ENCODE measurements at places on chromosomes 5 and 9. TPM values are rescaled to one million over a fixed set of nuclear protein-coding genes. Genes with fewer than 3 reads are reported as not detected.

DNA sequence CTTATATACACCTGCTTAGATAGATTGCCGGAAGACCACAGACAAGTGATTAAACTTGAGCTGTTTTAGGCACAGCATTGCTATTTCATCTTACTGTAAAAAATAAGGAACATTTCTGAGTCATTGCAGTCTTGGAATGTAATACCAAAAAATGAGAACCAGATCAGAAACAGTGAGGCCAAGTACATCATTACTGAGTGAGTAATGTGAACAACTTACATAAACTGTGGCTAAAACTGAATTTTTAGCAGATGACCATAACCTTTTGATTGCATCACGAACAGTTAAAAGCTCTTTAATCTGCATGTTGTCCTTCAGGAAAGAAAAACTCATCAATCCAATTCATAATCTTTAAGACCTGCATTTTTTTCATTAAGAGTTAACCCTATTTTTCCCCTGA lies 157.1 kb upstream of the FGF10 start:
- H3K27ac ChIP-seq = no peak overlapping the region
- no peak overlapping the region for H3K4me3 ChIP-seq
- no peaks in the 10 kb centered on the region for H3K4me1 ChIP-seq

GRCh38 chr9:102855641-102856040 lies 139.5 kb upstream of the CYLC2 start:
- no peaks in the 10 kb centered on the region for H3K4me1 ChIP-seq
- H3K4me3 ChIP-seq = no peak overlapping the region
- DNase-seq = no peak
- H3K27me3 ChIP-seq = no peaks in the 10 kb centered on the region
- no peaks in the 10 kb centered on the region for H3K36me3 ChIP-seq

DNA sequence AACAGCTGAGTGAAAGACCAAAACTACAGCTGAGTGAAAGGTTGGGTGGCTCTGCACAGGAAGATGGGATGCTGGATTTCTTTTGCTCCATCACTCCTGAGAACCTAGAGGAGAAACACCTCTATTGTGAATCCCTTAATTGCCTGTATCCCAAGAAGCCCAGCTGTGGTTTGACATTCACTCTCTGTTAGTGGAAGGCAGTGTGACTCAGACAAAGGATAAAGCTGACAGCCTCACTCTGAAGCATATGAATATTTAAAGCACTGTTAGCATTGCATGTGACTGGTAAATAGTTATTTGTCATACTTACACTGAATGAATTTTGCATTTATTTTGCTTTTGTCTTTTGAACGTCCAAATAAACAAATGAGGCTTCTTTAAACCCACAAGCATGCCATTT lies 367.1 kb upstream of the RIOK2 start:
- no peaks in the 10 kb centered on the region for H3K4me1 ChIP-seq
- no peak overlapping the region for H3K27ac ChIP-seq
- no peak for DNase-seq
- no peak overlapping the region for H3K4me3 ChIP-seq
- H3K27me3 ChIP-seq = no peaks in the 10 kb centered on the region
- H3K36me3 ChIP-seq = no peaks in the 10 kb centered on the region

DNA sequence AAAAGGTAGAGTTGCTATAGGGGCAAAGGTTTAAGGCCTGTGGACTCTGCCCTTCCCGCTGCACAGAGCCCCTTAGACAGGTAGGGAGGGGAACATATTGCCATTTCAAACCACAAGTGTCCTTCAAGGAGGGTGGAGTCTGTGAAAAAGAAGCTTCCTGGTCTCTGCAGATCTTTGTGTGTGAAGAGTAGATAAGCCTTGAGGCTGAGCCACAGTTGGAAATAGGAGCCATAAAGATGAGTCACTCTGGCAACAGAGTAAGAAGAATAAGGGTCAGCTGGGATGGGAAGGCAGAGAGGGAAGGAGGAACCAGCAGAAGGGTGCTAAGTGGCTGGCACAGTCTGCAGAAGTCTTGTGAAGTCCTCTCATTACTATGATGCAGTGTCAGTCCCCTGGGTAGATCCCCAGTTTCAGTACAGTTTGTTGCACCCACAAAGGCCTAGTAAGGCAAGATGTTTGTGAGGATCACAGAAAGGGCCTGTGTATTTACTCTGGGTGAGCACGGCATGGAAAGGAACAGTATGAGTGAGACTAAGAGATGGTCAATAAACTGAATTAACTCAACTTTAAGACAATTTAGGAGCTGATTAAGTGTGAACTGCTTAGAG lies 18.1 kb downstream of the GRXCR2 start:
- H3K27me3 ChIP-seq = no peaks in the 10 kb centered on the region
- H3K36me3 ChIP-seq = no peaks in the 10 kb centered on the region
- peaks cover 18% of the 10 kb centered on the region for H3K4me1 ChIP-seq
- no peak overlapping the region for H3K27ac ChIP-seq

GRCh38 chr9:129487658-129488483 lies 133.0 kb downstream of the C9orf50 start:
- no peaks in the 10 kb centered on the region for H3K27me3 ChIP-seq
- peaks cover 10% of the 10 kb centered on the region for H3K4me1 ChIP-seq
- peak overlapping the region; percentile 56 for H3K4me3 ChIP-seq
- peak; percentile 79 for DNase-seq
- peak overlapping the region; percentile 97 for H3K27ac ChIP-seq
- H3K36me3 ChIP-seq = no peaks in the 10 kb centered on the region

GRCh38 chr5:96986450-96986849 lies 50.6 kb downstream of the LNPEP start:
- H3K36me3 ChIP-seq = peaks cover 13% of the 10 kb centered on the region
- peaks cover 6% of the 10 kb centered on the region for H3K4me1 ChIP-seq
- H3K27ac ChIP-seq = no peak overlapping the region
- H3K27me3 ChIP-seq = no peaks in the 10 kb centered on the region
- no peak for DNase-seq
- H3K4me3 ChIP-seq = no peak overlapping the region

DNA sequence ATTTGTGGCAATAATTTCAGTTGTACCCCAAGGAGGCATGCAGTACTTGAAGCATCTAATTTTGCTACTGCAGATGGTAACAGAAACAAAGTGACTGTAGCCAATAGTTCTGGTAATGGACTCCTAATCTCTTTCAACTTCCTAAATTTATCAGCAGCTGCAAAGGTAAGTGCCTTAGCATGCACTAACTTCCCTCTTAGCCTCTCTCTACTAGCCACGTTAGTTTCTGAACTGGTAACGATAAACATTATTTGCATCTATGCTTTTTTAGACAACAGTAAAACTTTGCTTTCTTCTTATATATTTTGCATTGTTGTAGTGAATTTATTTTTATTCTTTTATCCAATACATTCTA lies 6.2 kb upstream of the CKS2 start:
- no peak for DNase-seq
- H3K27me3 ChIP-seq = no peaks in the 10 kb centered on the region
- peak overlapping the region; percentile 50 for H3K4me3 ChIP-seq
- peaks cover 5% of the 10 kb centered on the region for H3K4me1 ChIP-seq

DNA sequence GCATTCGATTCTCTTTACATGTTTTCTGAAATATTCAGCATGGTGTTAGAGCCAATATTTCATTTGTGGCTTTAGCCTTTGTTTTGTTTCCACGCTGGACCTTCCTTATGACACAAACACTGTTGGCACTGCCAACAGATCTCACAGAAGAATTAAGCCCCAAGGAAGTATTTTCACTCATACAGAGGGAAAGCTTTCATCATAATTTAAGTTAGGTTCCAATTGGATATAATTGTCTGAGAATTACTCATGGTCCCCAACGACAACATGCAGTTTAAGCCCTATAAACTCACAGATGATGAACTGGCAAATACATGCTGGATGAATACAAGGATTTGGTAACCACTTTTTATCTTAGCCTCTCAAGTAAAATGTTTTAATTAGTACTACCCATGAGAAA lies 259.5 kb downstream of the EBF1 start:
- DNase-seq = no peak
- H3K4me3 ChIP-seq = no peak overlapping the region

GRCh38 chr5:82859451-82860140 lies 217.6 kb downstream of the TMEM167A start:
- no peaks in the 10 kb centered on the region for H3K36me3 ChIP-seq
- H3K27me3 ChIP-seq = no peaks in the 10 kb centered on the region
- H3K4me3 ChIP-seq = no peak overlapping the region

DNA sequence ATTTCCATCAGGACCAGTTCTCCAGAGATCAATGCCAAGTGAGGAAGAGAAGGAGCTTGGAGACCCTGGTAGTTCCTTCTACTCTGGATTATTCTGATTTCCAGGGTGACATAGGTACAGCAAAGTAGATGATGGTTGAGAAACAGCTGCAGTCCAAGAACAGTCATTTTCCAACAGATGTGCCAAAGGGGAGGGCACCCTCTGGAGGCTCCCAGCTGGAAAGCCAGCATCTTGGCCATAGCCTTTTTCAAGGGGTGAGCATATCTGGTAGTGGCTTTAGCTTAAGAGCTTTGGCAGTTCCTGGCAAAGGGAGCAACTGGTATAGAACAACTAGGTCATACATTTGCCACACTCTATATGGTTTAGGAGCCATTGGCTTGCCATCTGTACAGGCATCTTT lies 492.7 kb downstream of the RASEF start:
- no peak for DNase-seq
- H3K27me3 ChIP-seq = no peaks in the 10 kb centered on the region
- no peaks in the 10 kb centered on the region for H3K36me3 ChIP-seq
- H3K4me1 ChIP-seq = no peaks in the 10 kb centered on the region

- peaks cover 4% of the 10 kb centered on the region for H3K36me3 ChIP-seq
- no peaks in the 10 kb centered on the region for H3K27me3 ChIP-seq
- no peak overlapping the region for H3K4me3 ChIP-seq
- peak; percentile 90 for DNase-seq
- peak overlapping the region; percentile 64 for H3K27ac ChIP-seq
Measured at GRCh38 chr9:137666955-137667670, 48.3 kb downstream of the EHMT1 start.

GRCh38 chr9:119009249-119009648 lies 360.0 kb downstream of the BRINP1 start:
- DNase-seq = no peak
- H3K27me3 ChIP-seq = no peaks in the 10 kb centered on the region
- no peak overlapping the region for H3K4me3 ChIP-seq
- H3K4me1 ChIP-seq = no peaks in the 10 kb centered on the region

DNA sequence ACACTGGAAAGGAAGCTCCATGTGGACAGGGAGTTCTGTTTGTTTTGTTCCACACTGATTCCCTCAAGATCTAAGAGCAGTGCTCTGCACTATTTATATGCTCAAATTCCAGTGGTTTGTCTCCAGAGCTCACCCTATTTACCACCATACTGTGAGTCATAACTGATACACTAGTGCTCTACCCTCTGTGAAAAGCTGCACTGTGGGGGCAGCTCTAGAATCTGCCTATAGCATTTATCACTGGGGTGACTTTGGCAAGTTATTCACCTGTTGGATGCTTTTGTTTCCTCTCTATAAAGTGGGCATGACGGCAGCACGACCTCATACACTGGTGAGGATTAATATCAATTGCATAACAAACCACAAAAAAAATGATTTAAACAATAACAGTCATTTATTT lies 307.8 kb downstream of the NR2F1-AS1 start:
- H3K27me3 ChIP-seq = no peaks in the 10 kb centered on the region
- no peak overlapping the region for H3K27ac ChIP-seq
- DNase-seq = no peak
- no peaks in the 10 kb centered on the region for H3K36me3 ChIP-seq
- no peaks in the 10 kb centered on the region for H3K4me1 ChIP-seq

DNA sequence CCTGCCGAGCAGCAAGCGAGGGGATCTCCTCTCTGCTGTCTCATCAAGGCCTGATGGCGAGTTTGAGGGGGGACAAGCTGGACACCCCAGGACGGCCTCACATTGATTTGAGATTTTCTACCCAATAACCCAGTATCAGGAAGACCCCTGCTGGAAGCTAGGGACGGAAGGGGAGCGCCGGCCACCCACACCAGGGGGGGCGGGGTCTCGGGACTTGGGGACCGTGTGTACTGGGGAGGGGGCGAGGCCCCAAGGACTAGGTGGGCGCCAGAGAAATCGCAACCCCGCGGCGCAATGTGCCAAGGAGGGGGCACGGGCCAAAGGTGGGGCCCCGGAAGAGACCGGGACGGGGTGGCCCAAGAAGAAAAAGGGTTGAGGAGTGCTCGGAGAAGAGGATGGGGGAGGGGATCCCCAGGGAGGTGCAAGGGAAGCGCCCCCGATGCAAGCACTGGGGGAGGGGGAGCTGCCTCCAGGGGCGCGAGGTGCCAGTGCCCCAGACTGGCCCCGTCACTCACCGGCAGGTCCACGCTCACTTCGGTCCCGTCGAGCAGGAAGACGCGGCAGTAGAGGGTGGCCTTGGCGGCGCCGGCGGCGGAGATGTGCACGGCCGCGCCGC lies 1.1 kb downstream of the EPB41L4B start:
- peaks cover 22% of the 10 kb centered on the region for H3K27me3 ChIP-seq
- peak overlapping the region; percentile 58 for H3K4me3 ChIP-seq

DNA sequence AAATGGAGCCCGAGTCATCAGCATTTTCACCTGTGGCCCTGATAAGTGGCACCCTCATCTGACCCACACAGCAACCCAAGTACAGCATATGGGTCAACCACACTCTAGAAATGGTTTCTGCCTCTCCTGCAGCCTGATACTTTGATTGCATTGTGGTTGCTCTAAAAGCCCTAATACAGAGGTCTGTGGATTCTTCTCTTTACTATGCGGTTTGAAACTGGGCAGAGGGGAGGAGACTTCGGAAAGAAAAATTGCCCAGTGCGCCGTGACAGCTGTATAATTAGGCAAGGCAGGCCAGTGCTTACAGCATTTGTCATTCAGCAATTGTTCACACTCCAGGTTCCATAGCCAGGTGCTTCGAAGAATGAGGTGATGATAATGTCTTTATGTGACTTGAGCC lies 361.0 kb downstream of the NFIB start:
- no peaks in the 10 kb centered on the region for H3K27me3 ChIP-seq
- DNase-seq = no peak
- H3K4me3 ChIP-seq = no peak overlapping the region
- H3K36me3 ChIP-seq = no peaks in the 10 kb centered on the region
- H3K4me1 ChIP-seq = no peaks in the 10 kb centered on the region
- H3K27ac ChIP-seq = no peak overlapping the region

- no peaks in the 10 kb centered on the region for H3K27me3 ChIP-seq
- no peak for DNase-seq
- peak overlapping the region; percentile 100 for H3K4me3 ChIP-seq
- peaks cover 28% of the 10 kb centered on the region for H3K36me3 ChIP-seq
- H3K4me1 ChIP-seq = no peaks in the 10 kb centered on the region
Measured at GRCh38 chr5:57174128-57174889, 450 bp downstream of the GPBP1 start.

PCDHGA9 gene
- total RNA-seq = 0.89 TPM

GHR gene
- total RNA-seq = 0.21 TPM

EIF4E1B gene
- 1.1 TPM for total RNA-seq

SLC36A2 gene
- total RNA-seq = 0.45 TPM

MEIKIN gene
- total RNA-seq = not detected

MARCOL gene
- total RNA-seq = not detected

CDKN2B-AS1 gene
- 0.99 TPM for total RNA-seq

PPP2R2B gene
- 8.0 TPM for total RNA-seq

BAAT gene
- total RNA-seq = not detected

RMRP gene
- 20,060 TPM for total RNA-seq

CER1 gene
- total RNA-seq = 694 TPM

CNTNAP3B gene
- total RNA-seq = 3.9 TPM
